Activated CD4-positive, alpha-beta T cell treated with anti-CD3 and anti-CD28 coated beads for 36 hours (primary cell): ENCODE measurements at places on chromosomes 2 and 18. TPM values are rescaled to one million over a fixed set of nuclear protein-coding genes. Genes with fewer than 3 reads are reported as not detected.
A peak's percentile ranks its signal among the peaks of the same experiment; 100 is the strongest.

Gene TBC1D8
- 3.3 TPM for total RNA-seq

Gene CNTNAP5
- not detected for total RNA-seq

Gene NTSR2
- not detected for total RNA-seq

Gene CAPN13
- not detected for total RNA-seq

Gene AKAIN1
- total RNA-seq, result not detected

Gene KIF1A
- 8.2 TPM for total RNA-seq

Gene CDK15
- not detected for total RNA-seq

Gene PPIL3
- total RNA-seq, result 53.0 TPM

Gene UGT1A6
- total RNA-seq, result not detected

DNA sequence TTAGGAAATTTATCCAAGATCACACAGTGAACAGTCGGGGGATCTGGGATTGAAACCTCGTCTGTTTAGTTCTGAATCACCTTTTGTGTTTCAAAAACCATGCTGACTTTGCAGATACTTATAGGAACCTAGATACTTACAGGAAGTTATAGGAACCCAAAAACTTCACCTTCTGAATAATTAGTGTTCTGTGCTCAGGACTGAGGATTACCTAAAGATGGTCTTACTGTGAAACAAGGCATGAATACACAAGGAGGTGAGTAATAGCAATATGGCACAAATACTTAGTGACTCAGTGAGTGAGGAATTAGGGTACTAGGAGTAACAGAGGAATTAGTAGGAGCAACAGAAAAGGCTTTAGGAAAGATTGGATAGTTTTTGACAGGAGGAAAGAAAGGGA lies 145.5 kb downstream of the LRATD1 start:
- no peak overlapping the region for H3K4me3 ChIP-seq
- DNase-seq, result no peak
- H3K4me1 ChIP-seq, result no peaks in the 10 kb centered on the region
- H3K36me3 ChIP-seq, result no peaks in the 10 kb centered on the region
- no peak overlapping the region for H3K27ac ChIP-seq
- H3K27me3 ChIP-seq, result no peaks in the 10 kb centered on the region

GRCh38 chr2:148928395-148928794 lies 53.4 kb downstream of the KIF5C start:
- no peak overlapping the region for H3K4me3 ChIP-seq
- H3K4me1 ChIP-seq, result peaks cover 16% of the 10 kb centered on the region
- H3K27ac ChIP-seq, result no peak overlapping the region
- no peaks in the 10 kb centered on the region for H3K36me3 ChIP-seq
- no peaks in the 10 kb centered on the region for H3K27me3 ChIP-seq

DNA sequence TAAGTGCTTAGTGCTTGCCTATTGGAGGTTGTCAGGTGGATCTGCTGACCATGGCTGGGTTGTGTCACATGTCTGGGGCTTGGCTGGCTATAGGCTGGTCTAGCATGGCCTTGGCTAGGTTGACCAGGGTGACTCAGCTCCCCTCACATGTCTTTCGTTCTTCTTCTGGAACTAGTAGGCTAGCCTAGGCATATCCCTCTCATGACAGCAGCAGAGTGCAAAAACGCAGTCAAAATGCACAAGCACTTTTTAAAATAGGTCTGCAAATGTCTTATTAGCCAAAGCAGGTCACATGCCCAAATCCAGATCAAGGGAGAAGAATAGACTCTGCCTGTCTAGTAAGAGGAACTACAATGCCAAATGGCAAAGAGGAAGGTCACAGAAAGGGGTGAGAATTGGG lies 179.7 kb upstream of the ACVR2A start:
- H3K4me3 ChIP-seq, result no peak overlapping the region
- peaks cover 22% of the 10 kb centered on the region for H3K4me1 ChIP-seq
- no peaks in the 10 kb centered on the region for H3K36me3 ChIP-seq
- DNase-seq, result no peak

GRCh38 chr2:24082787-24083566 lies 1.7 kb downstream of the TP53I3 start:
- H3K4me3 ChIP-seq, result peak overlapping the region; percentile 79
- peaks cover 3% of the 10 kb centered on the region for H3K36me3 ChIP-seq
- no peaks in the 10 kb centered on the region for H3K27me3 ChIP-seq
- no peak overlapping the region for H3K27ac ChIP-seq
- DNase-seq, result no peak

DNA sequence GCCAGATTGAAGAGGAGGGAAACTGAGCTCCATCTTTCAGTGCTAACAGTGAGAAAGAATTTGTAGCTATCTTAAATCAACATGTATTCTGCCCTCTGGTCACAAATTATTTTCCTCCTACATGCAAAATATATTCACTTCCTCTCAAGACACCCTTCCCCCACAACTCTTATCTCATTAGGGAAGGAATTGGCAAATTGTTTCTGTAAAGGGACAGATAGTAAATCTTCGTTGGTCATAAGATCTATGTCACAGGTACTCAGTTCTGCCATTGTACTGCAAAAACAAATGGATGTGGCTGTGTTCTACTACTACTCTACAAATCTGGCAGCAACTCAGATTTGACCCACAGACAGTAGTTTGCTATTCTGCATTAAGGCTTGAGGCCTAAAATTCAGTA lies 53.0 kb upstream of the CYP20A1 start:
- DNase-seq, result no peak
- H3K4me1 ChIP-seq, result no peaks in the 10 kb centered on the region
- H3K27ac ChIP-seq, result no peak overlapping the region
- no peaks in the 10 kb centered on the region for H3K27me3 ChIP-seq
- H3K4me3 ChIP-seq, result no peak overlapping the region
- H3K36me3 ChIP-seq, result peaks cover 17% of the 10 kb centered on the region

DNA sequence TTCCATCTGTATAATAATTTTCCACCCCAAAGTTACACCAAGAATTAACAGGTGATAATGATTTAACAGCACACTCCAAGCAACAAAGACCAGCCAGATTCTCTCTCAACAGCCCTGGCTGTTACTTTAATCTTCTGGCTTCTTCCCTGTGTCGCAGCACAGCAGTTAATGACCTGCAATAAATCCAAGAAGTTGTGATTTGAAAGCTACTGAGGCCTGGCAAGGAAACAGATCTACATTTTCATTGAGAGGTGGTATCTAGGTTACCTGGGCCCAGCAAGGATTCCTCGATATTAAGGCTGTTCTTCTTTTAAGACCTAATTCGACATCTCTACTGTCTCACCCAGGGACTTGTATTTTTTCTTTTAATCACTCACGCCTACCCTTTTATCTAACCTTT lies 433.8 kb downstream of the NBAS start:
- H3K4me1 ChIP-seq, result no peaks in the 10 kb centered on the region
- no peak overlapping the region for H3K27ac ChIP-seq
- no peaks in the 10 kb centered on the region for H3K27me3 ChIP-seq

DNA sequence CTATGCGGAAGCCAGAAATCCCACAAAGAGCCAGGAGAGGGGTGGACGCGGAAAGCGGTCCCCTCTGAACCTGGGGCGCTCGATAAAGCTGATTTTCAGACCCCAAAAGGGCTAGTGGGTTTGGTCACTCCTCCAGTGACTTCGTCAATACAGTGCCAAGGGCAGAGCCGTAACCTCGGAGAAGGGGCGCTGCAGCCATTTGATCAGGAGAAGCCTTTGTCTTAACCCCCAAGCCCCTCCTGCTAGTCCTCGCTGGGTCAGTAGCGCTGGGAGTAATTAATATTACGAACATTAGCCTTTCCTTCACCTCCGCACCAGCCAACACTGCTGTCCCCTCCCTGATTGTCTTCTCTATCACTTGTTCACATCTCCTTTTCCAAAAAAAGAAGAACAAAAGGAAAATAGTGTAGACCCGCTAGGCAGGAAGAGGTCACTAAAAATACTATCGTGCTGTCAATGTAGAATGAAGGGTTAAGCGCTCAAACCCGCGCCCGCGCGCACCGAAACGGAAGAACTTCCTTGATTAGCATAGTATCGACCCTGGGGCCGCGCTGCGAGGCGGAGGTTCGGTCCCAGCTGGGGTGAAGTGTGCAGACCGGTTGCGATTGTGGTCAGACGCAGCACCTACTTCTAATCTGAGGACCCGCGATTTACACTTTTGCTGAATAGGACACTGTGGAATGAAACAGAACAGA lies 63.2 kb upstream of the MAPRE2 start:
- peak; percentile 77 for DNase-seq
- no peaks in the 10 kb centered on the region for H3K36me3 ChIP-seq
- H3K4me1 ChIP-seq, result peaks cover 23% of the 10 kb centered on the region
- peak overlapping the region; percentile 73 for H3K4me3 ChIP-seq

GRCh38 chr18:74892066-74892627 lies 294.5 kb downstream of the ZNF407 start:
- H3K4me1 ChIP-seq, result no peaks in the 10 kb centered on the region

- peaks cover 11% of the 10 kb centered on the region for H3K4me1 ChIP-seq
- no peaks in the 10 kb centered on the region for H3K27me3 ChIP-seq
- H3K36me3 ChIP-seq, result no peaks in the 10 kb centered on the region
- peak overlapping the region; percentile 74 for H3K4me3 ChIP-seq
- DNase-seq, result peak; percentile 17
These were observed 475.0 kb upstream of the POU3F3 start for GRCh38 chr2:104378853-104379374.

DNA sequence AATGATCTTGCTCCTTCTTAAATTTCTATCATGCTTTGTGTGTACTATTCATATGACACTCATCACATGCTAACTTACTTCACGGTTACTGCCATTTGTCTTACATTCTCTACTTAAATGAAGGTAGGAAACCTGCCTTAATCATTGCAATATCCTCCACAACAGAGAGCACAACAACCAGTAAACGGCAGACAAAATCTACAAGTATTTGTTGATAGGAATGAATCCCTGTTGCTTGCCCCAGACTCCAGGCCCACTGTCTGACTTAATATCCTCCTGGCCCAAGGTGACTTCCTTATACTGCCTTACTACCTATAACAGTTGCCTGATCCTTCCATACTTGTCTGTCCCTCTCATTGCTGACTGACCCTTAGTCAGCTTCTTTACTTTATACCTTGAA lies 3.5 kb downstream of the PPP3R1 start:
- no peak overlapping the region for H3K27ac ChIP-seq
- H3K4me1 ChIP-seq, result peaks cover 15% of the 10 kb centered on the region
- no peak for DNase-seq
- H3K4me3 ChIP-seq, result no peak overlapping the region
- peaks cover 24% of the 10 kb centered on the region for H3K36me3 ChIP-seq

DNA sequence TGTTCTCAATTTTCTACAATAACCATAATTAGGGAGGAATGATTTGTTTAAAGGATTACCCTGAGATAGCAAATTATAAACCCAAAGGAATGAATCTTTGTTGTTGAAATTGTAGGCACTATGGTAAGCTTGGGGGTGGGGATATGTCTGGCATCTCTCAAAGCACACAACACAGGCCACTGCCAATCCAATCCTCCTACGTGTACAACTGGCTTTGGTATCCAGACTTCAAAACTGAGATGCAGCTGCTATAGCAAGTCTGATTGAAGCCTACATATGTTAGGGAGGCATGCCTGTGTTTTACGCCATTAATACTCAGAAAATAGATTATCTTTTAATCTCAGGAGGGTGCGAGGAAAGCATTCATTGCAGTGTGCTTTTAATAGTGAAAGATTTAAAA lies 5.9 kb upstream of the NCOA1 start:
- no peak overlapping the region for H3K27ac ChIP-seq
- no peak overlapping the region for H3K4me3 ChIP-seq
- peaks cover 18% of the 10 kb centered on the region for H3K4me1 ChIP-seq

- no peak overlapping the region for H3K4me3 ChIP-seq
- DNase-seq, result no peak
- peaks cover 24% of the 10 kb centered on the region for H3K36me3 ChIP-seq
- H3K27ac ChIP-seq, result no peak overlapping the region
- no peaks in the 10 kb centered on the region for H3K27me3 ChIP-seq
These were observed 22.8 kb downstream of the SRBD1 start for GRCh38 chr2:45588158-45588829.

DNA sequence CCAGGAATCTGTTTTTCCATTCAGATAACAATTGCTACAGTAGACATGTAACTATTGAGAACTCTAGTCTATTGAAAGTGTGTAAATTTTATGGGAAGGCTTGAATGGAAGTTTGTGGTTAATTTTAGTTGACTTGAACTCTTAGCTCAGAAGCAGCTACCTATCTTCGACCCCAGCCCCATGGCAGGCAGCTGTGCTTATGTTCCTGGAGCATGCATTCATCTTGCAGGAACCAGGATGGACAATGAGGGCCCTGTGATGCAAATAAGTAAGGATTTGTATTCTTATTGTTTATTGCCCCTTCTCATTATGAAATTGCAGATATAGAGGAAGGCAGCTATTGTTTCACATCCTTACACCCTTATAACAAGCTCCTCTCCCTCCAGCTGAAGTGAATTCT lies 1252.2 kb downstream of the DPP10 start:
- H3K27me3 ChIP-seq, result no peaks in the 10 kb centered on the region
- H3K4me1 ChIP-seq, result no peaks in the 10 kb centered on the region
- DNase-seq, result no peak
- no peak overlapping the region for H3K27ac ChIP-seq
- H3K36me3 ChIP-seq, result no peaks in the 10 kb centered on the region
- no peak overlapping the region for H3K4me3 ChIP-seq

DNA sequence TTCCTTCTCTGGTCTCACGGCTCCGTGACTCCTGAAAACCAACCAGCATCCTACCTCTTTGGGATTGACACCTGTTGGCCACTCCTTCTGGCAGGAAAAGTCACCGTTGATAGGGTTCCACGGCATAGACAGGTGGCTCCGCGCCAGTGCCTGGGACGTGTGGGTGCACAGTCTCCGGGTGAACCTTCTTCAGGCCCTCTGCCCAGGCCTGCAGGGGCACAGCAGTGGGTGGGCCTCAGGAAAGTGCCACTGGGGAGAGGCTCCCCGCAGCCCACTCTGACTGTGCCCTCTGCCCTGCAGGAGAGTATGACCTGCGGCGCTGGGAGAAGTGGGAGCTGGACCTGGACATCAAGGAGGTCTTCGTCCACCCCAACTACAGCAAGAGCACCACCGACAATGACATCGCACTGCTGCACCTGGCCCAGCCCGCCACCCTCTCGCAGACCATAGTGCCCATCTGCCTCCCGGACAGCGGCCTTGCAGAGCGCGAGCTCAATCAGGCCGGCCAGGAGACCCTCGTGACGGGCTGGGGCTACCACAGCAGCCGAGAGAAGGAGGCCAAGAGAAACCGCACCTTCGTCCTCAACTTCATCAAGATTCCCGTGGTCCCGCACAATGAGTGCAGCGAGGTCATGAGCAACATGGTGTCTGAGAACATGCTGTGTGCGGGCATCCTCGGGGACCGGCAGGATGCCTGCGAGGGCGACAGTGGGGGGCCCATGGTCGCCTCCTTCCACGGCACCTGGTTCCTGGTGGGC lies 10.0 kb downstream of the PROC start:
- H3K36me3 ChIP-seq, result no peaks in the 10 kb centered on the region
- H3K27ac ChIP-seq, result no peak overlapping the region
- peaks cover 3% of the 10 kb centered on the region for H3K4me1 ChIP-seq
- no peak for DNase-seq
- H3K27me3 ChIP-seq, result peaks cover 19% of the 10 kb centered on the region
- no peak overlapping the region for H3K4me3 ChIP-seq

- DNase-seq, result no peak
- no peak overlapping the region for H3K27ac ChIP-seq
- H3K36me3 ChIP-seq, result peaks cover 16% of the 10 kb centered on the region
- H3K4me3 ChIP-seq, result no peak overlapping the region
- no peaks in the 10 kb centered on the region for H3K4me1 ChIP-seq
These were observed 139.0 kb downstream of the EHBP1 start for GRCh38 chr2:62844311-62845090.

- H3K27me3 ChIP-seq, result peaks cover 2% of the 10 kb centered on the region
- H3K4me3 ChIP-seq, result no peak overlapping the region
- H3K36me3 ChIP-seq, result no peaks in the 10 kb centered on the region
- no peak for DNase-seq
These were observed 16.6 kb downstream of the SERPINB13 start for GRCh38 chr18:63603772-63604171.

- H3K27me3 ChIP-seq, result peaks cover 28% of the 10 kb centered on the region
- H3K4me1 ChIP-seq, result peaks cover 21% of the 10 kb centered on the region
- no peak for DNase-seq
- H3K36me3 ChIP-seq, result no peaks in the 10 kb centered on the region
- H3K27ac ChIP-seq, result no peak overlapping the region
These were observed 25.7 kb downstream of the BCL11A start for GRCh38 chr2:60527762-60528161.
